ENCODE measurements at places on chromosomes 12 and 14.

DNA sequence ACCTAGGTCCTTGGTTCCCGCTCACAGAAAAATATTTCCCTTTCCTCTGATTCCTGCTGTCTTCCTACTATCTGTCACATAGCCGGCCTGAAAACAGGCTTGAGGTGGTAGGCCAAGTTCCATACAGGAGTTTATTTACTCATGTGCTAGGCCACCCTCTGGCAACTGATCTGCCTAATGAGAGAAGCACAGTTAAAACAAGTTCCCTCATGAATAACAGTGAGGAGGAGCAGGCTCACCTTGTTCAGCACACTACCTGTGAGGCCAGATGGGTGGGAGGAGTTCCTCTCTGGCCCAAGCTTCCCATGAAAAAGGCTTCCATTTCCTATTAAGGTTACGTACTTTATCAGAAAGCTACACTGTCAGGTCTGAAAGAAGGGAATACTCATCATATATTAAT is 206.0 kb downstream of the MYRFL start:
- no peak for DNase-seq

- no peak for DNase-seq
Observed at GRCh38 chr14:92789457-92790089, 4.5 kb upstream of the GOLGA5 start.

DNA sequence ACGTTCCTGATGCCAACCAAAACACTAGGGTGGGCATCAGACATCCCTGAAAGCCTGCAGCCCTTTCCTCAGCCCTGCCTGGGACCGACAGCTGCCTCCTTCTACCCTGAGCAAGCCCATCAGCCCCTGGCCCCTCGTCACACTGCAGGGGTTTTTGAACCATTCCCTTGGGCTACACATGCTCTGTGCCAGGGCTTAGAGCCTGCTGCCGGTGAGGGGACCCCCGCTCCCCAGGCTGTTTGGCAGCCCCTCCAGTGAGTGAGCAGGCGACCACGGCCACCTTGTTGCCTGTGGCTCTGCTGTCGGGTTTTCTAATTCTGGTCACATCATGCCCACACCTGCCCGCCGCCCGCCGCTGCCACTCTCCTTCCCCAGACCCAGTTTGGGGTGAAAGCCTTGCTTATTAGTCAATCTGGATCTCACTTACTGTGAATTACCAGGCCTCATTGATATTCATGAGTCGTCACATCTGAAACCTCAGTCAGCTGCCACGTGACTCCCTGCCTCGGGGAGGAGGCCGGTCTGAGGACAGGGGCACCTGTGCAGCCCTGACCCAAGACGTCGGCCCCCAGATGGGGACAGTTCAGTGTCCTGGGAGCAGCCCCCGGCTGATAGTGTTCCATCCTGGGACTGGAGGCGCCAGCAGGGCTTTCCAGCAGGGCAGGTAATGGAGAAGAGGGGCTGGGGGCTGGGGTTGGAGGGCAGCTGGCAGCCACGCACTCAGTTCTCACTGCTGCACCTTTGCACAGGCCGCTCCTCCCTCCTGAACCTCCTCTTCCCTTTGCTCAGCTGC is 163.0 kb downstream of the RBM19 start:
- no peak for DNase-seq

DNA sequence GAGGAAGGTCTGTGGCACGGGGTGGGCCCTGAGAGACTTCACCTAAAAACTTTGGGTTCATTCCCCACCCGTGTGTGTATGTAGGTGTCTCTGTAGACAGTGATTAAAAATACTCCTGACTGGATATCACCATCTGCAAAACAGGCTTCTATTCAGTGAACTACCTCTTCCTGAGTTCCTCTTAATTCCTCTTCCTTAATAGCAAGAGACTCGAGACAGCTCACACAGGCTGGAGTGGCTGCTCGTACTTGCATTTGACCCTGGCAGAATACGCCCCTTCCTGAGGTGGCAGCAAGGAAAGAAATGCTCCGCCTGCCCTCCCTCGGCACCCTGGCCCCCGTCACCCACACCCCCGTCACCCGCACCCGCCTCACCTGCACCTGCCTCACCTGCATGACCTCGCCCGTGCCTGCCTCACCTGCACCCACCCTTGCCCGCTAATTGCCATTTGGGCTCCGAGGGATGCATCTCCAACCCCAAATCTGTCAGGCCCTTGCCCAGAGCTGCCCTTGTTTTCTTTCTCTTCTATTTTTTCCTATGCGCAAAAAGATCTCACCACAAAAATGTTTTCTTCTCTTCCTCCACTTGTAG is 90.0 kb downstream of the FBXL14 start:
- DNase-seq, result no peak

DNA sequence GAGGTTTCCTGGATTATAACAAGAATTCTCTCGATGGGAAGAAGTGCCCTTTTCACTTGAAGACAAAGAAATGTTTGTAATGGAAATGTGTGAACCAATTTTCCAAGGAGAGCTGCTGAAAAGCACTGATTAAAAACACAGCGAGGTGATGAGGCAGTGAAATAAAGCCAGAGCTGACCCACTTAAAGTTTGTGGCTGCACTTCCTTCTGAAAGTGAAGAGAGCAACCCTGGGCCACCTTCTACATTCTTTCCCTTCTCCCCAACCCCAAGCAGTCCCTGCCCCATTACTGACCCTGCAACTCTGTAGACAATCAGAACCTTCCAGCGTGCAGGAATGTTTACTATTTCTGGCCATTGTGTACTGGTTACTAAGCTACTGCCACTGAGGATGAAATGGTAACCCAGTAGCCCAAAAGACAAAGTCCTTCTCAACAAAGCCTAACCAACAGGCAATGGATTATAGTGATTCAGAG is 173.9 kb downstream of the TTC7B start:
- peak; percentile 73 for DNase-seq

- no peak for DNase-seq
Observed at GRCh38 chr14:101862177-101862576, 100.7 kb downstream of the PPP2R5C start.

- no peak for DNase-seq
Observed at GRCh38 chr14:64673748-64674147, 30.5 kb upstream of the PLEKHG3 start.

- DNase-seq, result no peak
Observed at GRCh38 chr12:2298556-2299200, 245.9 kb downstream of the CACNA1C start.

- no peak for DNase-seq
Observed at GRCh38 chr14:92630367-92630766, 116.8 kb downstream of the RIN3 start.

GRCh38 chr14:61396279-61396678 is 74.9 kb downstream of the PRKCH start:
- DNase-seq, result no peak

DNA sequence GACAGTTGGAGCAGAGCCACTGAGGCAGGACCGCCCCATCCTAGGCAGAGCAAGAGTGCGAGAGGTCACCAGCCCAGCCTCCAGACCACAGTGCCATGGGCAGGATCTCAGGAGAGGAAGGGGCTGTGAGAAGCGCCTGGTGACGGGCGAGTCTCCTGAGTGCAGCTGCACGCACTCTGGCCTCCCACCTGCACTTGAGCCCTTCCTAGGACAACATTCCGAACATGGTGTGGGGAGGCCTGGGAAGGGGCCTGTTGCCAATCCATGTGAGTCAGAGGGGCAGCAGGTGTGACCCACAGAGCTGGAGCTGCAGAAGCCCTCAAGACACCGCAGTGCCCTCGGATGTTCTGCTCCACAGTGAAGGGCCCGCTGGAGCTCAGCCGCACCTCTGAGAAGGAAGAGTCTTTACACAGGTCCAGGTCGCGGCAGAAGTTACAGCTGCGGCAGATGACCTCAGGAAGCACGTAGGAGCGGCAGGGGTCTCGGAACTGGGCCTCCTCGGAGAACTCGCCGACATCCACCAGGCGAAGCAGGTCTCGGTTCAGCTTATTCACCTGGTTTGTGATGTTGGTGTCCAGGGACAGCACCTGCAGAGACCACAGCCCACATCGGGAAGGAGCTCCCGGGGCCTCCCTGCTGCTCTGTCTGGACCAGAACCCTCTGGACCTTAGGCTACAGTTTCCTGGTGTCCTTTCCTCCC is 7.3 kb downstream of the P2RX2 start:
- no peak for DNase-seq
